T47D (cell line): ENCODE measurements at places on chromosomes 12 and 14.

GRCh38 chr12:42477941-42478340, 111.6 kb downstream of the PRICKLE1 start:
- DNase-seq = no peak

- DNase-seq = no peak
These were observed 84.2 kb upstream of the LRIG3 start for GRCh38 chr12:59004456-59004855.

DNA sequence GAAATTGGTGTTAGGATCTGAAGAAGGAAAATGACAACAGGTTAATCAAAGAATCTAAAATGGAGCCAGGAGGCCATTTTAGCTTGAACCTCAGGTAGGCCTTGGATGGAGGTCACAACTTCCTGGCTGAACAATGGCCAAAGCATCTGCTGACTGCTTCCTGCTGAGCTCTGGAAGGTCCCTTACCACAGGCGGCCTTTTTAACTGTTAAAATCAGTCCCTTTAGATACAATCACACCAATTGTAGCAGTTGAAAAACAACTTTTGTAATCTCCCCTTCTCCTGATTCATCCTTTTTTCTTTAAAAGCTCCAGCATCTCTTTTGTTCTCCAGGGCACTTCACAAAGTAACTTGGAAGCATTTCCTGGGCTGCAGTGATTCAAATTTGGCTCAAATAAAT, 388.8 kb downstream of the PDZRN4 start:
- DNase-seq = no peak

DNA sequence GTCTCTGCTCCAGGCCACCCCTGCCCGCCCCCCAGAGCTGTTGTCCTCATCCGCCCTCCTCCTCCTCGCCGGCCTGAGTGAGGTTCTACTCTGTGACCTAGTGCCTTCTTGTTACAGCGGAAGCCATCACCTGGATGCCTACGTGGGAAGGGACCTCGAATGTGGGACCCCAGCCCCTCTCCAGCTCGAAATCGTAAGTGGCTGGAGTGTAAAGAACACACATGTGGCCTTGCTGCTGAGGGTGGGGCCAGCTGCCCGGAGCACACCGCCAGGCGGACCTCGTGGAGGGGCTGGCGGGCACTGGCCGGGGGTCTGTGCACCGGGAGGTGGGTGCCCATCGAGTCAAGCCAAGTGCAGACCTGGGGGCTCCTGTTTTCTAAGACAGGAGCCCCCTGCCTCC, 19.4 kb downstream of the MEG3 start:
- DNase-seq = no peak

DNA sequence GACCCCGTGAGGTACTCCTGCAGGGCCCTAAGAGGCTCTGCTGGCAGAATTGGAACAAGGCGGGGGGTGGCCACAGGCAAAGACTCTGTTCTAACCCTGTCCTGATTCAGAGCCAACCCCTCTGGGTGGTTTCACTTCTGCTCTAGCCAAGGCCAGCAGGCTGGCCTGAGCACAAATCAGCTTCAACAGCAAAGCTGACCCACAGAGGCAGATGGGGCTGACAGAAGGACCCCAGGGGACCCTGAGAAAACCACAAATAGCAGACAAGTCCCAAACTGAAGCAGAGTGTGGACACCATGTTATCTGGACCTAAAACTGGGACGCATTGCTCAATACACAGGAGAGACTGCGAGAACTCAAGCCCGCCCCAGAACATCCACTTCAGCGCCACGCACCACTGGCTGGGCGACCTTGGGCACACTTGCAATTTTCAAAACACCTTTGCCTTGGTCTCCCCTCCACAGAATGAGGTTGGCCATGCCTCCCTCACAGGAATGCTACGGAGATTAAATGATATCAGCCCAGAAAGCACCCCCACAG, 76.4 kb upstream of the DICER1 start:
- DNase-seq = no peak

DNA sequence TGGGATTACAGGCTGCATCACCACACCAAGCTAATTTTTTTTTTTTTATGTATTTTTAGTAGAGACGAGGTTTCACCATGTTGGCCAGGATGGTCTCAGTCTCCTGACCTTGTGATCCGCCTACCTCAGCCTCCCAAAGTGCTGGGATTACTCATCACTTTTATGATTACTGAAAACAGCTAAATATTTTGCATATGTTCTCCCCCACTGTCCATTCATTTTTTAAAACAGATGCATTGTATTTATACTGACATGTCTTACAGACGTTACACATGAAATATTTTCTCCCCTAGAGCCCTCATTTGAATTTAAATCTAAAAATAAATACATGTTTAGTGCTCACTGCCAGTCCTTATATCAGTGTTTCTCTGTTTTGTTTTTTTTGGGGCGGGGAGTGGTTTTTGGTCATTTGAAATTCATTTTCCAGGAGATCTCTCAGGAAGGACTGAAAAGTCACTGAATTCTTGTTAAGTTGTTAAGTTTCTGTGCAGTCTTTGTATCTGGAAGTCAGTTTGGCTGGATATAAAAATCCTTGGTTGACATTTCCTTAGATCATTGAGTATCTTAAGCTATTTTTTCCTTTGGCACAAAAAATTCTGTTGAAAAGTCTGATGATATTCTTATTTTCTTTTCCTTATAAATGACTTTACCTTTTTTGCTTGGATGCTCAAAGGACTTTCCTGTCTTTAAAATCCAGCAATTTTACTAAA, 9.4 kb downstream of the FBXO21 start:
- no peak for DNase-seq

DNA sequence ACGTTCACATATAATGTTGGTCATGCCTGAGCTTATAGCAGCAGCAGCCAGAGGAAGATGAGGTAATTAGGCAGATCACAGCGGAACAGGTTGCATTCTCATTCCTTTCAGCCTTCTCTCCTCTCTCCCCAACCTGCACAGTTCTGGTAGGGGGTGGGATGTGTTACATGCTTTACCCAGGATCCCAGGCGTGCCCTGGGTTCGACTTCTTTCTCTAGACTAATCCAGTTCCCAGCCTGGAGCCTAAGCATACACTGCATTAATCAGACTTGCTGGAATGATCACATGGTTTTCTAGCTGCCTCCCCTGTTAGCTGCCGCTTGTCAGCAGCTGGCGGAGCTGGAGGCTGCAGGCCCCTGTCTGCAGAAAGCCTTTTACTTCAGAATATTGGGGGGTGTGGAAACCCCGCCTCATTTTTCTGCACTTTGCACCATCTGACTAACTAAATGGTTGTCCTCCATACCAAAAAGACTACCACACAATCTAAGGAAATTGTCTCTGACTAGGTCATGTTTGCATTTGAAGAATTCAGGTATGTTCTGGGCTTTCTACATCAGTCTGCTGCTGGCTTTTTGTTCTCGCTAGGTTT, 46.0 kb upstream of the EVL start:
- no peak for DNase-seq

DNA sequence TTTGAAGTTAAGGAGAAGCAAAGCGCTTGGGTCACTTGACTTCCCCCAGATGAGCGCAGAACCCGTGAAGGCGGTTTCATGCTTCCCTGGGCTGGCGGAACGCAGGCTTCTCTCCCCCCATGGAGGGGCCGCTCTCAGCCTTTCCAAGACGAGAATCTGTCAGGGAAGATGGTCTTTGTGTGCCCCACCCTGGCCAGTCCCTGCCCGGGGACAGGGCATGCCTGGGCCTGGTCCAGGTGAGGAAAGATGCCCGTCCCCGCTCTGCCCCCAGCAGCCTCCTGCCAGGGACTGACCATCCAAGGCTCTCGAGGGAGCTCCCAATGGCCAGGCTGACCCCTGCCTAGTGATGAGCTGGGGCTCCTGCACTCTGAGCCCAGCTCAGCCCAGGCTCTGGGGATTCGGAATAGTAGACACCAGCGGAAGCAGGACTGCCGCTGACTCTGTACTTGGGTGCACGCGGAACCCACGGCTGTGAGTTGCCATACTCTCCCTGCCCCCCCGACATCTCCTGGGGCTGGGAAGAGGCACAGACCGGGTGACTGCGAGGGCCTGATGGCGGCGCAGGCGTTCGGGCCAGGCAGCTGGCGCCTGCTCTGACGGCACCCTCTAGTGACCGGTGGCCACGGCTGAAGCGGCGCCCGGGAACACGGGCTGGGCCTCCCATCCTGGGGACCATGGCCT, 142.2 kb upstream of the FKBP4 start:
- no peak for DNase-seq

DNA sequence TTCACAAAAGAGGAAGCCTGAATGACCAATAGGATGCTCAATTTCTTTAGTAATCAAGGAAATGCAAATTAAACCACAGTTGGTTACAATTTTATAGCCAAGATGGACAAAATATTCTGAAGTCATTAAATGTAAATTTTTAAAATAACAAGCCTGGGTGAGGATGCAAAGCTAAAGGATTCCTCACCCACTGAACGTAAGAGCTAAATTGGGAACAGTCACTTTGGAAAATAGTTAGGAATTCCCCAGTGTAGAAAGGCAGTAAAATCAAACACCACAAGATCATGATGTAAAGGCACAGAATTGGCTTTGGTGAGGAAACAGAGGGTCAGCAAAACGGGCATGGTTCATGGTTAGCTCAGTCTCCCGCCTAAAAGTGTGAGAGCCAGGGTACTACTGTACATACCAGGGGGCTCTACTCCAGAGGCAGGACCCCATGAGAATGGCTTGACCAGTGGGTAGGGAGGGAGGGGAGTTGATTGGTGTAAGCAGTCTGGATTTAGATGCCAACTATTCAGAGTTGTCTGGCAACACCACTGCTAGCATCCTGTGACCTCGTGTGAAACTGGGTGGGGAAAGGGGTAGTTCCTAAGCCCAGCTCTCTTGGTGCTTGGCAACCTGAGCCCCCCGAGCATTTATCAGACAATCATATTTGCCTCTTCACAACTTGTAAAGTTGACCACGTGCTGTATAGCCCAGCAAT, 213.4 kb upstream of the EGLN3 start:
- DNase-seq = no peak

DNA sequence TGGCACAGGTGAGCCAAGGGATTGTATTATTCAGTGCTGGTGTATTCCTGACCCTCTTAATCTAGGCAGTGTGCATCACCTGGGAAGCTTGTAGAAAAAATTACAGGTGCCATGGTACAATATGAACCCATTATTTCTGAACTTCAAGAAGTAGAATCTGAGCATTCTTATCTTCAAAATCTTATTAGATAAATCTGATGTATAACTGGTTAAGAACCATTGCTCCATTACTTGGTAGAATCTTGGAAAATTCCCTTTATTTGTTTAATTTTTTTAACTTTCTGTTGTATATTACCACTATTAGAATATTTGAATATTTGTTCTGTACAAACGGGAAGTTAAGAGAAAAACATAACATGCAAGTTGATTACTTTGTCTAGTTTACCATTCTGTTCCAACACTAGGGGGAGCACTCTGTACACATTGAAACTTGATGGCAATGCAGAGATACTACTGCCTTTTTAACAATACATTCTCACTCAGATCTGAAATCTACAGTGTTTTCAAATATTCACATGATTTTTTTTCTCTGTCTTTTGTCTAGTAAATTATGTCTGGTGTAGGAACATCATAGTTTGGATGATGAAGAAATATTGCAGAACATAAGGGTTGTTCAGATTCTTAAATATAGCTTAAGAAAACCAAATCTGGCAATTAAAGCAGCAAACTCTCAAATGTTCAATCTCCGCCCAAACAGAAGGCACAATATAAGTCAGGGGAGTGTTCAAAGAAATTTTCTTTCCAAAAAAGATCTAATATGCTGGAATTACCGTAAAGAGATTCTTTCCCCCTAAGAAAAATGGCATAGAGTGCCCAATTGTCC, 196.6 kb downstream of the PCNX1 start:
- DNase-seq = peak; percentile 79

DNA sequence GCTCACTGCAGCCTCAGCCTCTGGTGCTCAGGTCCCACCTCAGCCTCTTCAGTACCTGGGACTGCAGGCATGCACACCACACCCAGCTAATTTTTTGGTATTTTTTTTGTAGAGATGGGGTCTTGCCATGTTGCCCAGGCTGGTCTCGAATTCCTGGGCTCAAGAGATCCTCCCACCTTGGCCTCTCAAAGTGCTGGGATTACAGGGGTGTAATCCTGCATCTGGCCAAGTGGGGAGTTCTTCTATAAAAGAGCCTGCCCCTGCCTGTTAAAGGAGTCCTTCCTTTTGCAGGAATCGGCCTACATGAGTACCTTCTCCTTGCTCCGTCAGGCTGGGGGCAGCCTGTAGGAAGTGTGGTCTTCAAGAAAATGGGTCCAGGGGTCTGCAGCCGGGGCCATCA, 54.1 kb upstream of the RASSF3 start:
- DNase-seq = no peak

GRCh38 chr12:77954206-77954555, 123.5 kb downstream of the NAV3 start:
- no peak for DNase-seq
